ENCODE measurements at places on chromosomes 7 and 10.

DNA sequence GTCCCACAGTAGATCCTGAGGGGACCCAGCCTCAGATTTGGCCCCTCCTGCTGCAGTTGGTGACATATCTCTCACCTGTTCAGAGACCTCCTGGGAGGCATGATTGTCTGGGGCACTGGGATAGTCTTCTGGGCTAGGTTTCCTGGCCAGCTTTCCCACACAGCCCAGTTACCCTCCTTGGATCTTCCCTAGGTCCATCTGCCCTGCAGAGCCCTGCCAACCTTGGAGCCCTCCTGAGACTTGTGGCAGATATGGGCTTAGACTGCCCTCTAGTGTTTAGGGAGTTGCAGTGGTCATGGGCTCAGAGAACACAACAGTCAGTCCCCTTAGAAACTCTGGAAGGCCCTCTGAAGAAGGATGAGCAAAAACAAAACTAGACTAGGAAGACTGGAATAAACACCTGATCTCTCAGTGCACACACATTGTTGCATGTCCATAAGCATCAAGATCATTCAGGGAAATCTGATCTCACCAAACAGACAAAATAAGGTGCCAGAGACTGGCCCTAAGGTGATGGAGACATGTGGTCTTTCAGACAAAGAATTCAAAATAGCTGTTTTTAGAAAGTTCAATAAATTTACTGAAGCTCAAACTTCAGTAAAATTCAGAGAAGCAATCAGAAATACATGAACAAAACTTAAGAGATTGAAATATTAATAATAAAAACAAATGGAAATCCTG is 324.6 kb downstream of the ATRNL1 start:
- no peak for DNase-seq

GRCh38 chr7:54858008-54858692 is 99.1 kb upstream of the SEC61G start:
- DNase-seq: no peak

GRCh38 chr10:24720096-24720495 is 3.6 kb downstream of the ARHGAP21 start:
- no peak for DNase-seq

- no peak for DNase-seq
These were observed 520 bp downstream of the NPC1L1 start for GRCh38 chr7:44540592-44541027.
